ENCODE measurements at places on chromosomes 11 and 22.

DNA sequence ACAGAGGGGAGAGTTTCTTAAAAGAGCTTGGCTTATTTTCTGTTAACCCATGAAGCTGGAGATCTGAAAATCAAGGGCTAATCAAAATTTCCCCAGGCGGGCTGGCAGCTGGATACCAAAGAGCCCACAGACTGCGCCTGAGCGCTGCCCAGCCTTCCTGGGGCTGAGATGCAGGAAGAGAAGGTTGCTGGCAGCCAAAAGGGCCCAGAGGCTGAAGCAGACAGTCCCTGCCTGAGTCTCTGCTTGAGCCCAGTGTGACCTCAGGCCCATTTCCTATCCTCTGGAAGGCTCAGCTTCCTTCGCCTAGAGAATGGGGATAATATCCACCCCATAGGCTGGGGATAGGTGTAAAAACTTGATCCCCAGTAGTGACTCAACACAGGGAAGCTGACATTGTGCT, 49.1 kb downstream of the ARRB1 start:
- no peak for DNase-seq

GRCh38 chr11:63017306-63017974, 1.8 kb upstream of the SLC22A8 start:
- DNase-seq = peak; percentile 60

DNA sequence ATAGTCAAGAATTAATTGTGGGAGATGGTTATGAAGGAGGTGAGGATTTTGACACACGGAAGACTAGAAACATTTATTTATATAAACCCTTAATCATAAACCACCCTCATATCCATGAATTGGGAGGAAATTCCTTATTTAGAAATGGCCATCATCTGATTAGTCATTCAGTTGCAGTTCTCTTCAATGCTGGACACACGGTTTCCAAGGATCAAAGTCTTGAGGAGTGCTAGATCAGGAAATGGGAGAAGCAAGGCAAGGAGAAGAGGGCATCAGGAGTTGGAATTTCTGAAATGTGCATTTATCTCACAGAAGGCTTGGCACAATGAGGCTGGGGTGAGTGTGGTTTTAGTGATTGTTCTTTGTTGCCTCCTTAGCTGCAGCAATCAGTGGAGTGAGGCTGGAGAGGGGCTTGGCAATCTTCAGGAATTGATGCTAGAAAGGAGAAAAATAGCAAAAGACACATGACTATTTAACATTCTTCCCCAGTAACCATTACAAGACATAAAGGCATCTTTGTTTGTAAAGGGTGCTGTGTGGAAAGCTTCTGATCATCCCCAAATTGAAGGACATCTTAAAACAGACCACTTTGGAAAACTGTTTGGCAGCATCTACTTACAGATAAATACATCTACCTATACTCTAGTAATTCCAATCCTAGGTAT, 21.6 kb upstream of the GDPD4 start:
- no peak for DNase-seq

DNA sequence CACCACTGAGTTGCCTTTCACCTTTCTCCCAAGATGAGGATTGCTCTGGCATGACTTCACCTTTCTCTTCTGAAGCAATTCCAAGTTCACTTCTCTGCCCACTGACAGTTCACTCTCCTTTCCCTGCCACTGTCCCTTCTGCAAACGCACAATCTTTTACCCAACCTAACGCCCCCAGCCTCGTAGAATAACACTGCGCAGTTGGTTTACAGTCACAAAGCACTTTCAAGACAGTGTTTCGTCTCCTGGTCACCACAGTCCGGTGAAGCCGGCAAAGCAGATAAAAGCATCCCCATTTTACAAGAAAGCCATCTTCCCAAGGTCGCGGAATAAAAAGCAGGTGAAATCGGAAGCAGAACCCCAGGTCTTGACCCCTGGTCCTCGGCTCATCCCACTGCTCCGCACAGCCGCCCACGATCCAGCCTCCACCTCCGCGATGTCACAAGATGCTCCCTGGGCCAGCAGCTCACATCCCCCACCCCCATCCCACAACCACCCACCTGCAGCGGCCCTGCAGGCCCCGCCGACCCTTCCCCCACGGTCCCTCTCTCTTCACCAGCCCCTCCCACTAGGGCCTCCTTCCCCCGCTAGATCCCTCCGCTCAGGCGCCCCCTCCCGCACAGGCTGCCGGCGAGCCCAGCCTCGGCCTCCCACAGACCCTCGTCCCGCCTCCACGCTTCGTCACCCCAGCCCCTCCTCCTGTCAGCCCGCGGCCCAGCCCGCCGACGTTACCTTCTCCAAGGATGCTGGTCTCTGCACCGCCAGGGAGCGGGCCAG, 585 bp downstream of the PI4KA start:
- DNase-seq = no peak

DNA sequence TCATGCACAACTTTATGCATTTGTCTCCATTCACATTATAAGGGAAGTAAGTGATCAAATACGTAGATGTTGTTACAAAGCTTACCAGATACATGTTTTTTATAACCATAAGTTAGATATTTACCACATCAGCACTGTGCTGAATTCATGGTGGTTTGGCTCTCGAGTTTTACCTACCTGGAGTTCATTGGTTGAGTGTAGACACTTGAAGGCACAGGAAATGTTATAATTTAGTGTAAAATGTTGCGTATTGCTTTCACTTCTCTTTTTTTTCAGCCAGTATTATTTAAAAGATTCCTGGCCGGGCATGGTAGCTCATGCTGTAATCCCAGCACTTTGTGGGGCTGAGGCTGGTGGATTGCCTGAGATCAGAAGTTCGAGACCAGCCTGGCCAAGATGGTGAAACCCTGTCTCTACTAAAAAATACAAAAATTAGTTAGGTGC, 53.1 kb upstream of the GRK2 start:
- no peak for DNase-seq

- DNase-seq = no peak
Measured at GRCh38 chr11:46253258-46254132, 24.0 kb upstream of the CREB3L1 start.

DNA sequence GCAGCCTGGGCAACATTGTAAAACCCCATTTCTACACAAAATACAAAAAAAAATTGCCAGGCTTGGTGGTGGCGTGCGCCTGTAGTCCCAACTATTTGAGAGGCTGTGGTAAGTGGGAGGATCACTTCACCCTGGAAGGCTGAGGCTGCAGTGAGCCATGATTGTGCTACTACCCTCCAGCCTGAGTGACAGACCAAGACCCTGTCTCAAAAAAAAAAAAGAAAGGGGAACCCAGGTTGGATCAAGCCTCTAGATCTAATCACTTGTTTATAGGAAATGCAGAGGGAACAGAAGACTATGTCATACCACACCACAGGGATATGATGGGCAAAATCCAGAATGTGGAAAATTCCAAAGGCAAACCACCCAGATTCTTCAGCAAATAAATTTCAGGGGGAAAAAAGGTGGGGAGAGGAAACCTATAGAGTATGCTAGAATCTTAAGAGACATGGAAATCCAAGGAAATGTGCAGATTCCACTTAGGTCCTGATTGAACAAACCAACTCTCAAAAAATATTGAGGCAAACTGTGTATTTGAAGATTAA, 16.5 kb upstream of the MALAT1 start:
- no peak for DNase-seq

DNA sequence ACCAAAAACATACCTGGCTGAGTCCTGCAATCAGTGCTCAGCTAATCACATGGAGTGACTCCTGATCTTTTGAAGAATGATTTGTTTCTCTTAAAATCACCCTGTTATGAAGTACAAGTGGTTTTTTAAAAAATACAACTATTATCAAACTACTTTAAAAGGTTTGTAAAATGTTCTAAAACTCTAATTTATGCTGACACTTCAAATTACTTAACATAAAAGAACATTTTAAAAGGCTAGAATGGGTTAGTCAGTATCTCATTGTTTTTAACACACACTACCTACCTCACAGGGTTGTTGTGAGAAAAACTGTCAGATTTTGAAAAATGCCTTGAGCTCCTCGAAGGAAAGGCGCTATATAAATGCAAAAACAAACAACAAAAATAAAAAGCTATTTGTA, 33.2 kb downstream of the KMT5B start:
- no peak for DNase-seq

DNA sequence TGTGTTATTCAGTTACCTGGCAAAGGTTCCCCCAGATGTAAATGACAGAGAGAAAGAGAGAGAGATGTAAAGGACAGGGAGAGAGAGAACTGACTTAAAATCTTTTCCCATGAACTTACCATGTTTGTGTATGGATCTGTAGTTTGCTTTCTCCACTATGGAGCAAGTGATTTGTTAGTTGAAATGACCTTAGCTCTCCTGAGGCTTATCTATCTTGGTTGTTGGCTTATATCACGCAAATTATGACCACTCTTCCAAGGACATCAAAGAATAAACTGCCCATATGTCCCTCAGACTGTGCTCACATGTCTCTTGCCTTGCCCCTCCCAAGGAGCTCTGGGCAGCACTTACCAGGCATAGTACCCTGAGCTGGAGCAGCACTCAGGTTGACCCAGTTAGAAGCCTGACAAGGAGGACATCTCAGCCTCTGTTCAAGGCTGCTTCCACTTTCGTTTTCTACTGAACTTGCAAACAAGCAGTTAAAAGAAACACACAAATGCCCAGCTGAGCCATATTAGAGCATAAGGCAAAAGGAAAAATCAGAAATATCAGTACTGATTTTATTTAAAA, 95.3 kb upstream of the RCN1 start:
- DNase-seq = peak; percentile 33

DNA sequence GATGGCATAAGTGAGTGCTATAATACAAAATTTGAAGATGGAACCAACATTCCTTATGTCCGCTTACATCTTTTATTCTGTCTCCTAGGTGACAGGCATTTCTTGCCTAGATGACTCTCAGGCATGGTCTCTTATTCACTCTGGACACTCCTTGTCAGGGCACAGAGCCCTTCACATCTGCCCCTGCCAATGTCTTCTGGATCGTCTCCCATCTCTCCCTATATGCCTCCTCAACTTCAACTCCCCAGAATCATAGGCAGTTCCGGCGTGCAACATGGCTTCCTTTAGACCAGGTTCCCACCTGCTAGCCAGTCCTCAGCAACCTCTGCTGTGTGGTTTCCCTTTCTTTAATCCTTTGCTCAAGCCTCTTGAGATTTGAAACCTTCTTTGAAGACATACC, 300.9 kb downstream of the TENM4 start:
- DNase-seq = no peak

- DNase-seq = no peak
Measured at GRCh38 chr11:69311767-69312385, 17.9 kb downstream of the MYEOV start.
